ENCODE measurements at places on chromosomes 1 and 21.

DNA sequence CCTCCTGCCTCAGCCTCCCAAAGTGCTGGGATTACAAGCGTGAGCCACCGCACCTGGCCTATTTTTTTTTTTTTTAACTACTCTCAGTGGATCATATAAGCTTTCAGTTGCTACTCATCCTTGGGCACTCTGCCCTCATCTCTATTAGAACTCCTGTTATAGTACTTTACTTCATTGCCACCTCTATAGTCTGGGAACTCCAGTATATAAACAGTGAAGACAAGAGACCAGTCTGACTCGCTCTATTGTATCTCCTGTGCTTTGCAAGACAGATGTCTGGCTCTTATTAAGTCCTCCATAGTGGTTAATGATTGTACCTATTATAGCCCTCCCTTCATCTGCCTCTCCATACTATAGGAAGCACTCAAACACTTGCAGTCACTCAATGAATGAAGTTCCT is 15.1 kb downstream of the KHDRBS1 start:
- DNase-seq: no peak

DNA sequence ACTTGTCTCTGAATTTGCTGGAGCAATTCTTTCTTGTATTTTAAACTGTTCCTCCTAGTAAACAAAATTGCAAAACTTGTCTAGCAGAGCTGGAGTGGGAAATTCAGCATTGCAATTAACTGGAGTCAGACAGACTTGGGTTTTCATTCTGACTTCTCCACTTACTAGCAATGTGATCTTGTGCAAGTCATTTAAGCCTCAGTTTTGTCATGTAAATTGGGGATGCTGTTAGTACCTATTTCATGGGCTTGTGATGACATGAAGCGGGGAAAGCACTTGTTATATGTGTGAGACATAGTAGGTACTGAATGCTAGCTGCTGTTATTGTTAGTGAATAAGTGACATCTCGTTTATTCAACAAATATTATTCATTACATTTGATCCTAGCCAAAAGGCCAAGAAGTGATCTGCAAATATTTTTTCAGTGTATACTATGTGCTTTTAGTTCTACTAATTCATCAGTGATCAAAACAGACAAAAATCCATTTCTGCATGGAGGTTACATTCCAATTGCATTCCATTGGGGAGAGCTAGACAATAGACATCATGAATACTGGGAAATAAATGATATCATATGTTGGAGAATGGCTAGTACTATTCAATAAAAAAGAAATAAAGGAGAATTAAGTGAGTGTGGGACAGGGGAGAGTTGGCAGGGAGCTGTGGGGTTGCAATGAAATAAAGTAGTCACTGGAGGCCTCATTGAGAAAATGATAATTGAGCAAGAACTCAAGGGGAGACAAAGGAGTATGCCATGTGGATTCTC is 47.1 kb downstream of the CACHD1 start:
- no peak for DNase-seq

GRCh38 chr1:108653431-108654105 is 7.3 kb downstream of the HENMT1 start:
- DNase-seq: no peak

DNA sequence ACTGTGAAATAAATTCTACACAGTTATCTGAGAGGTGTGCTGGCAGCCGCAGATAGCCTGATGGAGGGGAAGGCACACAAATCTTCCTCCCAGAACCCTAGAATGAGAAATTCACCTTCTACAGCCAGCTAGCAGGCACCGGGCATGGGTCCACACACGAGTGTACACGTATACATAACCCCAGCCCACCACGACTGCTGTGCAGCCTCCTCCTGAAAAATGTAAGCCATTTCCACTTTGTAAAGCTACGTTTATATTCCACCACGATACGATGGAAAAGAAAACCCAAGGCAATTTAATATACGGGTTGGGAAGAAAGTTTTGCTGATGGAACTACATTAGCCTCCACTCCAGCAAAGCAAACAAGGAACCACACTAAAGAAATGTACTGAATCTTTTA is 1.8 kb downstream of the BTG3 start:
- no peak for DNase-seq

DNA sequence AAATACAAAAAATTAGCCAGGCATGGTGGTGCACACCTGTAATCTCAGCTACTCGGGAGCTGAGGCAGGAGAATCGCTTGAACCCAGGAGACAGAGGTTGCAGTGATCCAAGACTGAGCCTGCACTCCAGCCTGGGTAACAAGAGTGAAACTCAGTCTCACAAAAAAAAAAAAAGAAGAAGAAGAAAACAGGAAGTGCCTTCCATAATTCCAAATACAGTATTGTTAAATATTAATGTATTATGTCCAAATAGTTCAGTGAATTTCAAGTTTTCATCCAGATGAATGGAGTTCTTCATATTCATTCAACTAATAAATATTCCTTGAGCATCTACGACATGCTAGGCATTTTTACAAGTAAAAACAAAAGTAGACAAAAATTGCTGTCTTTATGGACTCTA is 33.3 kb downstream of the PLEKHO1 start:
- no peak for DNase-seq

- no peak for DNase-seq
These were observed 204.4 kb downstream of the TRABD2B start for GRCh38 chr1:47792779-47793178.

GRCh38 chr1:225598847-225599246 is 54.1 kb downstream of the ENAH start:
- DNase-seq: no peak

GRCh38 chr1:55317673-55318072 is 102.5 kb upstream of the USP24 start:
- DNase-seq: no peak

GRCh38 chr21:37644636-37645035 is 271.6 kb downstream of the KCNJ6 start:
- DNase-seq: no peak

GRCh38 chr1:14549897-14550620 is 48.4 kb upstream of the KAZN start:
- no peak for DNase-seq

DNA sequence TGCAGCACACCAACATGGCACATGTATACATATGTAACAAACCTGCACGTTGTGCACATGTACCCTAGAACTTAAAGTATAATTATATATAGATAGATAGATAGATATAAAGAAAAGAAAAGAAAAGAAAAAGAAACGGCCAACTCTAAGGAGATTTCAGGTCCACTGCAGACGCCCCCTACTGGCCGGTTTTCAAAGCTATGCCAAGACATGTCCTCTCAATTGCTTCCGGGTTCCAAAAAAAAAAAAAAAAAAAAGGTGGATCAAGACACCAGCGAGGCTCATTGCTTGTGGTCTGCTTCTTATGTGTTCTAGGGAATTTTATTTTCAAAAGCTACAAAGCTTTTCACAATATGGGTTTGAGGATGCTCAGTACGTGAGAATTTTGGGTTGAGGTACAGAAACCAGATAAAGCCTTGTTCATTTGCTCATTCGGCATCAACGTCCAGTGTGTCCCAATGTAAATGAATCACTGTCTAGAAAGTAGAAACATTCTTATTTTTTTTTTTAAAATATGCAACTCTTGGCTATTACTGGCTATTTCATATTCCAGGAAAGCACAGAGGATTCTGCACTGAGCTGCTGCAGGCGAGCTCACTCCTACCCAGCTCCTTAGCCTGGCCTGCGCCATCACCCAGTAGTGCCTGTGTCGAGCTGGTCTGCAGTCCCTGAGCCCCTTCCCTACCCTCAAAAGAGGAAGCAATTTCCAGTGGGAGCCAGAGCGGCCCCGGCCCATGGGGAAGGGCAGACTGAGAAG is 643.0 kb downstream of the KIF26B start:
- no peak for DNase-seq

DNA sequence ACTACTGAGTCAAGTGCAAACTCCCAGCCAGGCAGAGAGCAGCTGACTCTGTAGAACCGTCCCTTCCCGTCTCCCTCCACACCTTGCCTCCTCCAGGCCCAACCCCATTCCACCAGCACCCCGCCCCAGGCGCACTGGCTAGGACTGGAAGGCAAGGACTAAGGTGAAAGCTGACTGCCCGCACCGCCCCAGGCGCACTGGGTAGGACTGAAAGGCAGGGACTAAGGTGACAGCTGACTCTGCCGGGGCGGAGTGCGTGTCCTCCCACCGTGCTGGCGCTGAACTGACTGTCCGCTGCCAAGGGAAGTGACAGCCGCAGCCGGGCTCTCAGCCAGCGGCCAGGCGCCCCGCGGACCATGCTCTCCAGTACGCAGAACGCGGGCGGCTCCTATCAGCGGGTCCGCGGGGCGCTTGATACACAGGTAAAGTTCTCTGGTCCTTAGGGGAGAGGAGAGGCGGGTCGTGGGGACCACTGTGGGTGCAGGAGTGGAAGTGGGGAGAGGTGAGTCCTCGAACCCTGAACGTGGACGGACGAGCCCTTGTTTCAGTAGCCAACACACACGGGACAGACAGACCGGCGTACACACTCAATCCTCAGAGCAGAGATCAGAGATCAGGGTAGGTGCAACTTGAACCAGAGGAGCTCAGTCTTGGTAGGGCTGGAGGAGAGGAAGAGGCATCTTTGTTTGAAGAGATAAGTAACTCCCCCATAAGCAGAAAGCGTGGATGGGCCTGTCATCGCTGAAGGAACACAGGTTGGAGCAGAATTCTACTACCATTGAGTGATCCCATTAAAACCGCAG is 58.0 kb downstream of the RBM11 start:
- DNase-seq: no peak

- DNase-seq: peak; percentile 18
These were observed 40.4 kb downstream of the CASZ1 start for GRCh38 chr1:10755970-10756521.

GRCh38 chr1:62064829-62065407 is 129.7 kb upstream of the L1TD1 start:
- DNase-seq: no peak

GRCh38 chr1:3321559-3322449 is 132.7 kb upstream of the ARHGEF16 start:
- DNase-seq: no peak

DNA sequence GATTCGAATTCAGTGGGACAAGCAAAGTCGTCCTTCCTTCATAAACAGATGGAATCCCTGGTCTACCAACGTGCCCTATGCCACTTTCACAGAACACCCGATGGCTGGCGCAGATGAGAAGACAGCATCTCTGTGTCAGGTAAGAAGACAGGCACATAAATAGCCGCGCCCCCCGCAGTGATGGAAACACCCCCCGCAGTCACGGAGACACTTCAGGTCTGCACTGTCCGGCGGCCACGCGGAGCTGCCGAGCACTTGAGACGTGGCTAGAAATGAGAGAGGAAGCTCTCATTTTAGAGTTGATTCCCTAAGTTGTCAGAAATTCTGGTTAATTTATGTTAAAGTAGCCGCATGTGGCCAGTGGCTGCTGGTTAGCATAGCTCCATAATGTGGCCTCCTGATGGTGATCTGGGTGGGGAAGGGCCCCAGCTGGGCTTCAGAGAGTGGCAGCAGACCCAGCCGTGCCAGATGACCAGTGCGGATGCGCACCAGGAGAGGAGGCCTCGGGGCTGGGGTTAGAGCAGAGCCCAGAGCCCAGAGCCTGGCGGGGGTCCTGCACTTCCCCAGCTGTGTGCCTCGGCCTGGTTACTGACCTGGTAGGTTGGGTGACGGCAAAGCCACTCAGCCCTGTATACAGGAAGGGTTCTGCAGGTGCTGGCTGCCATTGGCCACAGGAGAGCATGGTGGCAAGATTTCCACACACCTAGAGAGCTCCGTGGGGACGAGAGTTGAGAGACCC is 2.9 kb downstream of the TPRG1L start:
- DNase-seq: no peak

GRCh38 chr21:17139696-17140095 is 373.1 kb upstream of the CXADR start:
- DNase-seq: no peak
